Activated CD4-positive, alpha-beta T cell treated with anti-CD3 and anti-CD28 coated beads for 36 hours (primary cell): ENCODE measurements at places on chromosomes 5 and 9. TPM values are rescaled to one million over a fixed set of nuclear protein-coding genes. Genes with fewer than 3 reads are reported as not detected.

DNA sequence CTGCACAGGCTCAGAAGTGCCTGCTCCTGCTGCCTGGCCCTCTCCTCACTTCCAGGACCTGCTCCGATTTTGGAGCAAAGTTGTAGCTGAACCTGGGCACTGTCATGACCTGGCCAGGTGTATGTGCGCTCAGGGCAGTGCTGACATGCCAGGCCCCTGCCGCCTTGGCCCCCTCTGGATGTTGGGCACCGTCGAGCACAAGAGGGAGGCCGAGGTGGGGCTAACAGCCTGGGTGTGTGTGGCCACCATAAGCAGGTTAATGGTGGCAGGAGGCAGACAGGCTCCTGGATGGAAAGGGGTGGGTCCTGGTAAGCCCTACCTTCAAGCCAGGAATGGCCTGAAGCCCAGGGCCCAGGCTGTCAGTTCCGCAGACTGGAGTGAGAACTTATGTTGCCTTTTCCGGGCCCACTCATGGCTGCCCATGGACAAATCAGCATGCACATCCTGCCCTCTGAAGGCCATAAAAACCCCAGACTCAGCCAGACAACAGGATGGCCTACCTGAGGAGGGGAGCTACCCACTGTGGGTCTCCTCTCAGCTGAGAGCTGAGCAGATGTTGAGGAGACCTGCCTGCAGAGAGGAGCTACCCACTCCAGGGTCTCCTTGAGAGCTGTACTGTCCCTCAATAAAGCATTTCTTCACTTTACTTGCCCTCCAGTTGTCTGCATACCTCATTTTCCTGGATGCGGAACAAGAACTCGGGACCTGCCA is 66.2 kb downstream of the NACC2 start:
- H3K36me3 ChIP-seq, result peaks cover 4% of the 10 kb centered on the region
- H3K27me3 ChIP-seq, result no peaks in the 10 kb centered on the region
- no peak overlapping the region for H3K4me3 ChIP-seq

- H3K4me1 ChIP-seq, result peaks cover 12% of the 10 kb centered on the region
- no peak overlapping the region for H3K27ac ChIP-seq
- no peak overlapping the region for H3K4me3 ChIP-seq
- peaks cover 49% of the 10 kb centered on the region for H3K36me3 ChIP-seq
- H3K27me3 ChIP-seq, result no peaks in the 10 kb centered on the region
Measured at GRCh38 chr9:5718296-5719032, 89.6 kb downstream of the RIC1 start.

LCN9 gene
- total RNA-seq, result not detected

MCC gene
- 1.9 TPM for total RNA-seq

FBXL7 gene
- not detected for total RNA-seq

CATSPER3 gene
- 0.40 TPM for total RNA-seq

ELOVL7 gene
- total RNA-seq, result 0.69 TPM

ZNF618 gene
- total RNA-seq, result 0.11 TPM
